ENCODE measurements at places on chromosomes 12 and 14.

DNA sequence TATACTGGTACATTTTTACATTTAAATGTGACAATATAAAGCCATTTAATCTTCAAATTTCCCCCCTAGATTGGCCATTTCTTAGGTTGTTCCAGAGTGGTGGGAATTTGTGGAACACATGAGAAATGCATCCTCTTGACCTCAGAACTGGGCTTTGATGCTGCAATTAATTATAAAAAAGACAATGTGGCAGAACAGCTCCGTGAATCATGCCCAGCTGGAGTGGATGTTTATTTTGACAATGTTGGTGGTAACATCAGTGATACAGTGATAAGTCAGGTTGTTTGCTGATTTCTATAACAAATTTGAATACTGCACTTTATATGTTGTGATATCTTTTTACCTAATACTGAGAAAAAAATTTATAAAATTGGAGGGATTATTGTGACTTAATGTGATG is 7.6 kb upstream of the ZNF410 start:
- H3K27ac ChIP-seq: no peak overlapping the region
- H3K4me1 ChIP-seq: no peaks in the 10 kb centered on the region
- no peaks in the 10 kb centered on the region for H3K36me3 ChIP-seq
- no peak for DNase-seq
- H3K4me3 ChIP-seq: no peak overlapping the region

GRCh38 chr12:107891967-107892366 is 117.5 kb downstream of the ASCL4 start:
- no peak for DNase-seq
- H3K36me3 ChIP-seq: no peaks in the 10 kb centered on the region
- no peaks in the 10 kb centered on the region for H3K4me1 ChIP-seq
- no peak overlapping the region for H3K4me3 ChIP-seq
- H3K27me3 ChIP-seq: peaks cover 59% of the 10 kb centered on the region
- H3K27ac ChIP-seq: no peak overlapping the region

GRCh38 chr12:117212563-117213190 is 22.4 kb upstream of the FBXO21 start:
- H3K4me1 ChIP-seq: no peaks in the 10 kb centered on the region
- no peaks in the 10 kb centered on the region for H3K36me3 ChIP-seq
- DNase-seq: peak; percentile 53
- H3K4me3 ChIP-seq: no peak overlapping the region
- H3K27me3 ChIP-seq: peaks cover 94% of the 10 kb centered on the region

GRCh38 chr12:133165776-133166175 is 15.5 kb upstream of the ZNF268 start:
- H3K4me1 ChIP-seq: no peaks in the 10 kb centered on the region
- no peak overlapping the region for H3K4me3 ChIP-seq
- DNase-seq: no peak
- H3K36me3 ChIP-seq: no peaks in the 10 kb centered on the region
- H3K27ac ChIP-seq: no peak overlapping the region
- no peaks in the 10 kb centered on the region for H3K27me3 ChIP-seq

DNA sequence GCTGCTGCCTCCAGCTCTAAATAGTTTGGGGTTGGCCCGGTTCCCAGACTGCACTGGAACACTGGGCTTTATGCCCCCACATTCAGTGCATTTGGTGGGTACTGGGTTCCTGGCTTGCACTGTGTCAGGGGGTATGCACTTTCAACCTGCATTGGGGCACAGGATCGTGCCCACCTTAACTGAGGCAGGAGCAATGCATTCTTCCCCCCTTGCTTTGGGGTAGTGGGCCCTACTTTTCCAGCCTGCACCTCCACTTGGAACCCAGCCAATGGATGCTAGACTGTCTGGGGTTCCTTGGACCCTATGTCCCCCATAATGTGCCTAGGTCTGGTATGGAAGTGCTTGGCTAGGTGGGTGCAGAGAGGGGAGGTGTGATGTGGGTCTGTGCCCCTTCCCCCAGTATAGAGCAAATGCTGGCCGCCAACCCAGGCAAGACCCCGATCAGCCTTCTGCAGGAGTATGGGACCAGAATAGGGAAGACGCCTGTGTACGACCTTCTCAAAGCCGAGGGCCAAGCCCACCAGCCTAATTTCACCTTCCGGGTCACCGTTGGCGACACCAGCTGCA is 615 bp downstream of the TARBP2 start:
- no peaks in the 10 kb centered on the region for H3K27me3 ChIP-seq
- no peaks in the 10 kb centered on the region for H3K36me3 ChIP-seq
- DNase-seq: no peak
- peaks cover 11% of the 10 kb centered on the region for H3K4me1 ChIP-seq
- H3K4me3 ChIP-seq: peak overlapping the region; percentile 77
- H3K27ac ChIP-seq: peak overlapping the region; percentile 75
